ENCODE measurements at places on chromosomes 5 and 9.
A peak's percentile ranks its signal among the peaks of the same experiment; 100 is the strongest.

GRCh38 chr9:26296910-26297572, 595.6 kb downstream of the CAAP1 start:
- DNase-seq = no peak

GRCh38 chr9:96450613-96451528, 902 bp downstream of the HABP4 start:
- peak; percentile 60 for DNase-seq

DNA sequence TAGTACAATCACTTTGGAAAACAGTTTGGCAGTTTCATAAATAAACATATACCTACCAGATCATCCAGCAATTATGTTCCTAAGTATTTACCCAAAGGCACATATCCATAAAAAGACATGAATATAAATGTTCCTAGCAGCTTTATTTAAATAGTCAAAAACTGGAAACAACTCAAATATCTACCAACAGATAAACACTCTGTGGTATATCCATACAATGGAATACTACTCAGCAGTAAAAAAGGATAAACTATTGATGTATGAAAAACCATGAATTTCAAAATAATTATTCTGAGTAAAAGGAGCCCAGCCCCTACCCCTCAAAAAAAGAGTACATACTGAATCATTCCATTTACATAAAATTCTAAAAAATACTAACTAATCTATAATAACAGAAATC, 232.7 kb upstream of the SLC30A5 start:
- DNase-seq = no peak

DNA sequence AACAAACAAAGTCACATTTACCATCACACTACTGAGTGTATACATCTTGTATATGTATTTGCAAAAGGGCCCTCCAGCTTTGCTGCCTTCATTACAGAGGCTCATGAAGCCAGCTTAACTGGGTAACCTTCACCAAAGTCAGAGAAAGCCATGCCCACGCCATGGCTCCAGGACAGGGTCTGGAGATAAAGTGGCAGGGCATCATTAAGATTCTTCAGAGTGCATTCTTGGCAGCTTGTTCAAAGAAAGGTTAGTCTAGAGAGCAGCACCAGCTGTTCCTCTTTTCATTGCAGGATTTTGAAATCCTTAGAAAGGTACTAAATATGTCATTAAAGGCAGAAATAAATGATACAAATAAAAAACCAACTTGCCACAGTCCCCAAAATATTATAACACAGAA, 333.2 kb downstream of the NDUFS4 start:
- no peak for DNase-seq

GRCh38 chr5:117414926-117415325, 840.3 kb upstream of the SEMA6A start:
- DNase-seq = no peak

- DNase-seq = no peak
Measured at GRCh38 chr5:120734033-120734432, 269.9 kb downstream of the PRR16 start.

- peak; percentile 45 for DNase-seq
Measured at GRCh38 chr5:127567026-127567768, 49.8 kb downstream of the PRRC1 start.

DNA sequence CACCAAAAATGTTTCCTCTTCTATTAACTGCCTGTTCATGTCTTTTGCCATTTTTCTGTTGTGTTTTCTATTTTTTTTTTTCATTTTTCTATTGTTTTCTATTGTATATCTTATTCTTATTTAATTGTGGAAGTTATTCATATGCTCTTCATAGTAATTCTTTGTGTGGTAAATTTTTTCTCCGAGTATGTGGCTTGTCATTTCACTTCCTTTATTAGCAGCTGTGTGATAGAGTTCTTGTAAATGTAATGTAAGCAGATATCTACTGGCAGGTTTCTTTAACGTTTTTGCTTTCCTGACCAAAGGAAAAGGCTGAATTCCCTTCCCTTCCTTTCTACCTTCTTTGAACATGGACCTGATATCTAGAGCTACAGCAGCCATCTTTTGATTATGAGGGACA, 5.8 kb upstream of the PLPP1 start:
- no peak for DNase-seq

DNA sequence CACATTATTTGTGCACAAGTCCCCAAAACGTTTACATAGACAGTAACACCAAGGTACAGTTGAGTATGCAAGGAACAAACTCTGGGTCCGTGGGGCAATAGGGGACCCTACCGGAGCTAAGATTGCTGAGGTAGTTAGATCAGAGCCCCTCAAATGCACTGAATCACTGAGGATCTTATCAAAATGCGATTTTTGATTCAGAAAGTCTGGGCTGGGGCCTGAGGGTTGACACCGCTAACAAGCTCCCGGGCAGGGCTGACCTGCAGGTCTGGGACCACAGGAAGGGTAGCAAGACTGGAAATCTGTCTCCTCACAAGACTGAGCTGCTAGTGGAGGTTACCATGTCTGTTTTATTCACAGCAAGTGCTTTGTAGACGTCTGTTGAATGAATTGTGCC, 1.8 kb upstream of the IL3 start:
- DNase-seq = no peak

DNA sequence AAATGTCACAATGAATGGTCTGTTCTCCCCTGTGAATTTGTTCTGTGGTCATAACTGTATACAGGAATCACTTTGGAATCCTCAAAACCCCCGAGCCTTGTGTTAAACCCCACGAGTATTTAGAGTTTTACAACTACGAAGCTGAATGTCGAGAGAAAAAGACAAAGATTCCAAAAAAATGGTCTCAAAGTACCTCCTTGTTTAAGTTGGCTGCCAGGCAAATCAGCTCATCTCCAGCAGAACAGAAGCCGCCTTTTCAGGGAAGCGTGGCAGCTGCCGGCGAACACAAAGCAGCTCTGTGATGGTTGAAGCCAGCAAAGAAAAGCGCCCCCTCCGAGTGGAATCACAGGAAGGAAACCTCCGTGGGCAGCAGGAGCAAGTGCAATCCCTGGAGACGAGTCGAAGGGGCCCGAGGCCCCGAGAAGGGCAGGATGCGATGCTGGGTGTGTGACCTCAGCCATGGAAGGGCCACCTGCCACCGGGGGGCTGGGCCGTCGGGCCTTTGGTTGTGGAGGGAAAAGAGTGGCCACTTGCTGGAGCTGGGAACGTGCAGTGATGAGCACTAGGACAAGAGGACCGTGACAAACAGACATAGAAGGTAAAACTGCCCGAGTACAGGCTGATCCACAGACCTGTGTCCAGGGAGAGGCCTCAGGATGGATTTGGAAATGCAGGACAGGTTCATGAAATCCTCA, 706.4 kb downstream of the SEMA5A start:
- no peak for DNase-seq

DNA sequence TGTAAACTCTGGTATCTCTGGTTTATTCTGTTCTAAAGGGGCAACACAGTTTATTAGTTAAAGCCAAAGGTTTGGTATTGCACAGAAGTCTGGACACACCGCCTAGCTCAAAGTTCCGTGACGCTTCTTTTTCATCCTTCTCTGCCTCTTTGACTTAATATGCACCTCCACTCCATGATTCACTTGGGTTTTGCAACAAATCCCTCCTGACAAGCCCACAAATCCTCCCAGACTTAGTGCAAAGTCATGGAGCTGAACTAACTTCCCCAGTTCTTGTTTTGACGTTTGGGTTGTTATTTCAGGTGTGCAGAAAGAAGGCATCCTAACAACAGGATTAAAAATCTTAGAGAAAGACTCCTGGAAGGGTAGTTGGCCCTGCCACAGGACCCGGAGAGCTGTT, 441.6 kb upstream of the DMAC1 start:
- no peak for DNase-seq

DNA sequence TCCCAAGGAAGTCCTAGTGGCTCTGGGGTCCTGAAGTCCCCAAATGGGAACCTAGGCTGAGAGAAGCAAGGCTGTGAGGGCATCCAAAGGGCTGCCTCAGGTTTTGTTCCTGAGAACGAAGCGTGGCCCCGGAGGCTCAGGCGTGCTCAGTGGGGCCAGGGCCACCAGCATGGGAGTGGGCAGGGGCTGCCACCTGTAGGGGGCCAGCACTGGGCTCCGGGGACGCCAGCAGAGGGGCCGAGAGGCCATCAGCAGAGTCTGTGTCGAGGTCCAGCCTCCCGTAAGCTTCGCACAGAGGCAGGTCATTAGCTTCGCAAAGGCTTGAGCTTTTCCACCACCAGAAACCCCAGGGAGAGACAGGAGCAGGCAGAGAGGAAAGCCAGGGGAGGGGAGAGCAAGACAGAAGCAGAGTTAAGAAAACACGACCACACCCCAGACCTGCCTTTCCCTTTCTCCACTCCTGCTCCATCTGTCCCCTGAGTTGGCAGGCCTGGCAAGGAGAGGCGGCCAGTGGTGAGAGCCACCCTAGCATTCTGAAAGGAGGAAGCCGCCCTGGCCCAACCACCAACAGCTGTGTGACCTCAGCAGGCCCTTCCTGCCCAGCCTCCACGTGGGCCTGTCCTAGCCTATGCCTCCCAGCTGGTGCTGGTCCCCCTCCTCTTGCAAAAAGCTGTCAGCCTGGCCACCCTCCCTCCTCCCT, 5.5 kb upstream of the SURF6 start:
- DNase-seq = no peak

DNA sequence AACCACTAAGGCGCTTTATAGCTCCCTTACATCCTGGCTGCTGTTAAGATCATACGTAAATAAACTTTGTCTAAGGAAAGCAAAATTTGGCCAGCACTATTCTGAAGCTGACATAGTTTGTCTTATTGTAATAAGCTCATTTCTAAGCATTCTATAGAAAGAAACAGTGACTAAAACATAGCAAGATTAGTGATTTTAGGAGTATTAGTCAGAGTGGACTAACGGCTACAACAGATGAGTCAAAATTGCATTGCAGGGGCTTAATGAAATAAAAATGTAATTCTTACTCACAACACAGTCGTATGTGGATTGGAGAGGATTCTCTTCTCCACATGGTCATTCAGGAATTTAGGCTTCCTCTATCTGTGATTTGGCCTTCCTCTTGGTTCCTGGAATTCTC, 347.6 kb downstream of the GADD45G start:
- DNase-seq = peak; percentile 42

- no peak for DNase-seq
Measured at GRCh38 chr9:89364666-89365531, 46.6 kb downstream of the SECISBP2 start.

DNA sequence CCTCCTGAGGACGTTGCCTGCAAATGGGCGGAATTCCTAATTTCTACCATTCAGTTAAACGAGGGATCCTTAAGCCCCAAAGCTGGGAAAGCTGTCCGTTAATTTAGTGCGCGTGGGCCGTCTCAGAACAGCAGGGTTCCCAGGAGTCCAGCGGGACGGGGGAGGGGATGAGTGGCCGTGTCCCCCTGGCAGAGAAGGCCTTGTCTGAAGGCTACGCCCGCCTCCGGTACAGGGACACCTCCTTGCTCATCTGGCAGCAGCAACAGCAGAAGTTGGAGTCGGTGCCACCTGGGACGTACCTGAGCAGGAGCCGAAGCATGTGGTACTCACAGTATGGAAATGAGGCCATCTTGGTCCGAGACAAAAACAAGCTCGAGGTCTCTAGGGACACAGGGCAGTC, 1.3 kb downstream of the BRD3OS start:
- no peak for DNase-seq

GRCh38 chr9:106228861-106229260, 534.5 kb downstream of the TMEM38B start:
- DNase-seq = no peak

DNA sequence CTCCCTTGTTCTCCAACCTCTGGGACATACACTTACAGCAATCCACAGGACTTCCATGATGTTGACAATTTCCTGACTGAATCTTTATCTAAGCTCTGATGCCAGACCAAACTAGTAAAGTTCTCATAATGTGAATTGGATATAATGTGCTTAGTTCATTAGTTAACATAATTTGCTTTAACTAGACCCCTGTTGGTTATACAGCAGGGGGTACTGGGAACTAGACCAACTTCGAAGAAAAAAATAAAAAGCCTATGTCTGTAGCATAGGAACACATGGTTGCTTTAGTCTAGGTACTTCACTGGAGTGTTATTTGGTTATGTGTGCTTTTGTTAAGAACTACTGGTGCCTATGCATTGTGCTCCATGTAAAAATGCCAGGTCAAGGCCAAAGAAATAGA, 173.8 kb downstream of the ADAMTS6 start:
- DNase-seq = no peak

DNA sequence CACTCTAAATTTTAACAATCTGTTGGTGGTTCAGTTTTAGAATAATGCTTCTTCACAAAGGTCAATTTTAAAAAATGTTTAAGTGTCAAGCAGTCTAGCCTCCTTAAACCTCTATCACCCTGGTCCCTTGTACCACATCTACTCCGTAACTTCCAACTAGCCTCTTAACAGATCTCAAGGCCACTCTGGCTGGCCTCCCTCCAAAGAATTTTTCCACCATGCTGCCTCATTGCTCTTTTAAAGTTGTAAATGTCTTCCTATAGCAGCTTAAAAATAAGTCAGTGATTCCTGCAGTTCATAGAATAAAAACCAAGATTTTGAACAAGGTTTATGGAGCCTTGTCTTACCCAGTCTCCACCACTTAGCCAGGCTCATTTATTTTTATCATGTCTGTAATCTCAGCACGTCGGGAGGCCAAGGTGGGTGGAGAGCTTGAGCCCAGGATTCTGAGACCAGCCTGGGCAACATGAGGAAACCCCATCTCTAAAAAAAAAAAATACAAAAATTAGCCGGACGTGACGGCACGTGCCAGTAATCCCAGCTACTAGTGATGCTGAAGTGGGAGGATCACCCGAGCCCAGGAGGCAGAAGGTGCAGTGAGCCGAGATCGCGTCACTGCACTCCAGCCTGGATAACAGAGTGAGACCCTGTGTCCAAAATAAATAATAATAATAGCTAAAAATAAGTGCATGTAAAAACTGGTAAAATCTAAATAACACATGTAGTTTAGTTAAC, 924.9 kb upstream of the DMAC1 start:
- DNase-seq = no peak

DNA sequence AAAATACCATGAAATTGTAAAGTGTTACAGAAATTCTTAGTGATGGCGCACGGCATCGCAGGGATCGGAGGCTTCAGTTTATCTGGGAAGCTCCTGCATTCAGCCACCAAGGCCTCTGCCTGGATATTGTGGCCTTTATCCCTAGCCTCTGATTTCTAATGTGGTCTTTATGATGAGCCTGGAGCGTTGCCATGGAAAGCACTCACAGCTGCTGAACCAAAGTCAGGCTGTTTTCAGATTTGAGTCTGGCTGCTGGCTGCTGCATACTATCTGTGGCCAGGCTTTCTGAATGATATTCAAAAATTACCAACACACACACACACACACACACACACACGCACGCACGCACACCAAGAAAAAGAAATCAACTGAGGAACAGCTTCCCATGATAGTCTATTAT, 101.1 kb upstream of the ZNF366 start:
- DNase-seq = no peak

DNA sequence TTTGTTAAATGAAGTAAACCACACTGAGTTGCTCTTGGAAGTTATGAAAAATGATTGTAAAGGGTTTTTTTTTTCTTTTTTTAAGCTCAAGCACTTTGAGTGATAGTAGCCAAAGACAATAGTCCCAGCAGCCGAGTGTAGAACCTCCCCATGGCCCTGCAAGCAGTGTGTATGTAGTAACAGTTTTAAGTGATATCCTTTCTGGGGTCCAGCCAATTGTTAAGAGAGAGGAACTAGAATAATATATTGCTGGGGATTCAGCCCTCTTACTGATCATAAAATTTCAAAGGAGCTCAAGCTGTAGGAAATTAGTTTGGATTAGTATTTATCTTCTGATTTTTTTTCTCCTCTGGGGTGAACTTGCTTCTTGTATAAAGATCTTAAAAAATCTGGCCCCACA, 43.2 kb downstream of the NPR3 start:
- DNase-seq = no peak

Data from GM13977 (cell line).